ENCODE measurements at places on chromosomes 4 and X.
A peak's percentile ranks its signal among the peaks of the same experiment; 100 is the strongest.

- DNase-seq: no peak
These were observed 23.1 kb upstream of the PLK4 start for GRCh38 chr4:127857641-127858040.

GRCh38 chr4:89299153-89299791, 8.3 kb downstream of the GPRIN3 start:
- DNase-seq: no peak

DNA sequence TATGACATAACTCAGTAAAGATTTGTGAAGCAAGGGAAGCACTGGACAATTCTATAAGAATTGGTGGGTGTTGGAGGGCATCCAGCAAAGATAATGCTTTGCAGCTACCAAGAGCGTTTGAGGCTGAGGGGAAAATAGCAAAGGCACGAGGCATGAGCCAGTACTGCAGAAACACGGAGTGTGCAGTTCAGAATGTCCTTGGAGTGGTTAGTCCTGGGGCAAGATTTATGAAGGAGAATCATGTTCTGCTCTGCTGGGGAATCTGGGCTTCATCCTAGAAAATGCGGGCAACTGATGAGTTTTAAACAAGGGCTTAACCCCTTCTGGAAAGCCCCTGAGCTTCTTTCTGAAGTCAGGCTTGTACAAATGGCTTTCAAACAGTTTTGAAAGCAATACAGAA, 452.5 kb downstream of the IL15 start:
- no peak for DNase-seq

DNA sequence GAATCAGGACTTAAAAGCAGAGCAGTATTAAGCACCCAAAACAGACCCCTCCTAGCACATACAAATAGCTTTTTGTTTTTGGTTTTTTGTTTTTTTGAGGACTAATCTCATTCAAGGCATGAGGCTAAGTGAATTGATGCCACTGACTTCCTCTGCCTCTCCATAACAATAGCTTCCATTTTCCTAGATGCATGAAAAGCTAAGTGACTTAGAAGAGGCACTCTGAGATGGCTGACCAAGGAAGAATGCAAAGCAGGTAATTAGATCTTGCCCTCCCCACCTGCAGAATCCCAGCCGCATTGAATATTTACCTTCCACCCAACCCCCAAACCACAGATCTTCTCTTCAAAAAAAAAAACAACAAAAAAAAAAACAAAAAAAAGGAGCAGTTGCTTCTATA, 7.4 kb upstream of the KDR start:
- no peak for DNase-seq

DNA sequence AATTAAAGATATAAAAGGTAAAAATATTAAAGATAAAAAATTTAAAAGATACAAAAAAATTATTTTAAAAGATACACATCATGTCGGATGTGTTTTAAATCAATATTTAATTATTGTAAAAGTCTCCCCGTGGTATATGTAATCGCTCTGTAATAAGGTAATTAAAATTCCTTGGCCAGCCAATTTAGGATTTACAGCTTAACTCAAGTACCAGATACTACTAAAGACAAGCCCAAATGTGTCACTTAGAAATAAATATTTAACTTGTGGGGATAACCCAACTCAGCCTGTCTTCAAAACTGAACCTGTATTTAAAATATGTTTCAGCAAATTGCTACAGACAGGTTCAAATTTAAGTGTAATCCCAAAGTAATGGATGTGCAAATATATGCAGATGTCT, 56.0 kb downstream of the GPR82 start:
- DNase-seq: no peak

DNA sequence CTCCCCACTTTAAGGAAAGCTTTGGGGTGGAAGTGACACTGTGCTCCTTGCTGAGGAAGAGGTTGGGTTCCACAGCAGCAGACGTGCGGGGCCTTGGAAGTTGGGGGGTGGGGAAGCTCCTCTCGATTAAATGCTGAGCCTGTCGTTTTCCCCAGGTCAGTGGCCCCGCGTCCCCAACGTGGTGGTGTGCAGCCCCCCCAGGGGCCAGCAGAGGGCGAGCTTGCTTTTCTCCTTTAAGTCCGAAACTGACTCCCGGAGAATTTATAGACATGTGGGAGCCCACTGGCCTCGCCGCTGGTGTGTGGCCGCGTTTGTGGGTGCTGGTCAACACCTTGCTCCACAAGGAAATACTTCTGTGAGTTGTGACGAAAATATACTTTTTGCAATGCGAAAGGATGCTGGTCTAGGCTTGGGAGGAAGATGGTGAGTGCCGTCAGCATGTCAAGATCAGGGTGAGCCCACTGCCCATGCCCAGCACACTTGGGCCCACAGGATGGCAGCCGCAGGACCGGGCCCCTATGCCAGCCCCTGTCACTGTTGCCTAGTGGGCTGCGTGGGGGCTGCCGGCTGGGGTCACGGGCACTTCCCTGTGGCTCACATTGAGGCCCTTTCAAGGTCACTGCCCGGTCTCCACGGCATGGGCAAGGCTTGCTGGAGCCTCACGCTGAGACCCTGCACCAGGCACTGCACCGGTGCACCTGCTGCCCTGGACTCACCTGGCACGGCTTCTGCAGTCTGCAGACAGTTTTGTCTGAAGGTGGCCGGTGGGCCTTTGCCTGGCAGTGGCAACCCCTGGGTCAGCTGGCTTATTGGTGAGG, 9.4 kb downstream of the UVSSA start:
- peak; percentile 42 for DNase-seq

GRCh38 chr4:183118141-183118540, 19.1 kb downstream of the WWC2 start:
- no peak for DNase-seq

DNA sequence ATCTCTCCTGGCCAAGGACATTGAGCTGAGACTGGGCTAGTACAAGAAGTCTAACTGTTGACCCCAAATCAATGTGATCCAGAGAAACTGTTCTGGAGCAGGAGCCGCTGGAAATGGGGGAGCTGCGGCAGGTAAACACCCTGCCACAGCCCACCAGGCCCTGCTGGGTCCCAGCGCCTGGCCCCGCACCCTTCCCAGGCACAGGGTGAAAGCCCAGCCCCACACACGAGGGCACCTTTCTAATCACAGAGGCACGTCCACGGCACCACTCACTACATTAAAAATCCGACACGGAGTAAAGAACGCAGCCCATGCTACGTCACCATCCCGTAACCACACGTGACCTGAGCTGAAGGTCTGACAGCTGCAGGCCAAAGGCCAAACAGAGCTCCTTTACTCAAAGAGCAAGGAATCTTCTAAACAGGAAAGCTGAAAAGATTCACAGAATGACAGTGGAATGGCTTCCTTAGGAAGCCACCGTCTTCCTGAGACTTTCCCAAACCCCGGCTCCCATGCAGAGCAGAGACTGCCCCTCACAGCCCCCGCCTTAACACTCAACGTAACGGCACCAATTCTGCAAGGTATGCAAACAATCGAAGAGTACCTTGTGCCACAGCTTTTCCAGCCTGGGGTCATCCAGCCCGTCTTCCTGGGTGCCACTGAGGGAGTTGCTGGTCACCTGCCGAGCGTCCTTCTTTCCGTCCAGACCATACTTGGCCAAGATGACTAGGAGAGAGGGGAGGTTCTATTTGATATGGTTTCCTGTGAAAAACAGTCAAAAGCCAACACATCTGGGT, 12.6 kb downstream of the LRPAP1 start:
- DNase-seq: no peak

DNA sequence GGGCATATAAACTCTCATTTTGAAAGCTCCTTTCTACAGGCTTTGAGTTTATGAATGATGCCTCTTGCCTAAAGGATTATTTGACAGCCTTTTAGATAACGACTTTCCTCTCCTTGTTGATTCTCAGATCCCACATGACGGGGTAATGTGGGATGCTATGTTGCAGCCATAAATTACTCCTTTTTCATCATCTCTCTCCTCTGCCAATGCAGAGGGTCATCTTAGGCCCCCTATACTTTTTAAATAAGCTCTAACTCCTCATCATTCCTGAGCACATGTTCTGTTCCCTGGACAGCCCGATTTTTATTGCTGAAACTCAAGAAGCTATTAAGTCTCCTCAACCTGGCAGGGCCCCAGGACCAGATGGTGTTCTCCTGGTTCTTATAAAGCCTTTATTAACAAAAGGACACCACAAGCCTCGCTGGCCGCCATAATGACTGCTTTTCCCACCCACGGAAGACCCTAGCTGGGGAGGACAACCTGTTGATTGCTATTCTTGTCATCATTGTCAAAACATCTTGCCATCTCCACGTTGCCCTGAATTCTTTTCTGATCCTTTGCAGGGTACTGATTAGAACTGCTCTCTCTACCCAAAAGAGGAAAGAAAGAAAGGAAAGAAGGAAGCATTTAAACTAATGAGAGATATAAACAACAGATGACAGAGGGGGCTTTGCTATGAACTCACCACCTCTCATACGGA, 150.7 kb downstream of the DHX15 start:
- no peak for DNase-seq

DNA sequence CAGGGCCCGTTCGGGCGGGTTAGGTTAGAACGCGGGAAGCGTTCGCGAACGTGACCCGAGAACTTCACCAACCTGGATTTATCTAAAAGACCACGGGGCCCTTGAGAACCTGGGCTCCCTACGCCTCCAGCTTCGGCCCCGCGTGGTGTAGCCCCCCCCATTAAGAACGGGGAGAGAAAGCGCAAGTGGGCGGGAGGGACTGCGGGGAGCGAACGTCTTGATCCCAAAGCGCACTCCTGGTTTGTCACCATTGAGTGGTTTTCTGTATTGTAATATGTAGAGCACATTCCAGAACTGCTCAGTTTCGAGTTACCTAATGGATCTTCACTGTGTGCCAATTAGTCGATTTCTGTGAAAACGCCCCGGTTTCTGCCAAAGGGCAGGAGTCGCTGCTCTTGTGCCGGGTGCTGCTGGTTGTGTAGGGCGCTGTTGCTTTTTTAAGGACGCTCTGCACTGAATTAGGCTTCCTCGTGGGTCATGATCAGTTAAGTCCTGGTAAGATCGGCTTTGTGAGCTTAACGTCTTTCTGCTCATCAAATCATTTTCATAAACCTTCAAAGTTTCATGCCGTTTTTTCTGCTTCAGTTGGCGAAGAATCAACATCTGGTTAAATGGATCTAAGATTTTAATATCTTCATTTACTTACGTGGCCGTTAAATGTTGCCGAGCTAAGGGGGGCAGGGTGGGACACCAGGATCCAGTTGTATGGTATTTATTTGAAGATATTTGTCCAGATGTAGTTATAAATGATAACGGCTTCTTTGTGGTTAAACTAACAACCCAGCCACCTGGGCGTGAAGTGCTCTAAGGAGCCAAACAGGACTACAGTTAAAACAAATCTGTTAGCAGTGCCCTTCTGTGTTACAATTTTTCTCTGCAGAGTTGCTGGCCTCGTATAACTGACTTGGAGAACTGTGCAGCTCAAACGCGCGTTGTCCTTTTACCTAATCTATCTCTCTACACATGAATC, 809 bp downstream of the MND1 start:
- peak; percentile 25 for DNase-seq

DNA sequence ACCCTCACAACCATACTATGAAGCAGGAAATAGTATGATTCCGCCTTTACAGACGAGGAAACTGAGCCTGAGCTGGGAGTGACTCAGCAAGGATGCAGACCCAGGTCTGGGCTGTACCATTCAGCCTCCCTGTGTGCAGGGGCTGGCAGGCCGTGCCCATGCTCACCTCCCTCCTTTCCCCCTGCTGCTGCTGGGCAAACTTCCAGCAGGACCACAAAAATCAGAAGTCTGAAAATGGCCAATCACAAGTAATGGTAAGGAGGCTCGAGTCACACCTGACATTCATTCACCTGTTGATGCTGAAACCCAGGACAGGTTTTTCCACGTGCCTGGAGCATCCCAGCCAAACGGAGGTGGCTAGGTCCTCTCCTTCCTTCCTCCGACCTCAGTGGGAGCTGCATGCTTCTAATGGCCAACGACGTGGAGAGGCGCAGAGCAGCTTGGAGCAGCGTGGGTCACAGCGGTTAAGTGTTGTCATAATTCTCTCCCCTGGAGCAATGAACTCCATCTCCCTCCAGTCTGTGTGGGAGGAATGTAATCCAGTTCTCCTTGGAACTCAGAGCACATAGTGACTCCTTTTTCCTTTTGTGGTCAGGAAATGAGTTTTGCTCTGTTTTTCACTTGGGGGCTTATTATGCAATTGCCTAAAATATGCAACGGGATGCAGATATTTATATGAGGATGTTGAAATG, 371.7 kb downstream of the BCOR start:
- DNase-seq: no peak

- DNase-seq: no peak
These were observed at the start of gene APLN for GRCh38 chrX:129654652-129655546. Gene APLN (minus strand): TSS chrX:129654956. CDS start chrX:129654630, 326 bp downstream.

DNA sequence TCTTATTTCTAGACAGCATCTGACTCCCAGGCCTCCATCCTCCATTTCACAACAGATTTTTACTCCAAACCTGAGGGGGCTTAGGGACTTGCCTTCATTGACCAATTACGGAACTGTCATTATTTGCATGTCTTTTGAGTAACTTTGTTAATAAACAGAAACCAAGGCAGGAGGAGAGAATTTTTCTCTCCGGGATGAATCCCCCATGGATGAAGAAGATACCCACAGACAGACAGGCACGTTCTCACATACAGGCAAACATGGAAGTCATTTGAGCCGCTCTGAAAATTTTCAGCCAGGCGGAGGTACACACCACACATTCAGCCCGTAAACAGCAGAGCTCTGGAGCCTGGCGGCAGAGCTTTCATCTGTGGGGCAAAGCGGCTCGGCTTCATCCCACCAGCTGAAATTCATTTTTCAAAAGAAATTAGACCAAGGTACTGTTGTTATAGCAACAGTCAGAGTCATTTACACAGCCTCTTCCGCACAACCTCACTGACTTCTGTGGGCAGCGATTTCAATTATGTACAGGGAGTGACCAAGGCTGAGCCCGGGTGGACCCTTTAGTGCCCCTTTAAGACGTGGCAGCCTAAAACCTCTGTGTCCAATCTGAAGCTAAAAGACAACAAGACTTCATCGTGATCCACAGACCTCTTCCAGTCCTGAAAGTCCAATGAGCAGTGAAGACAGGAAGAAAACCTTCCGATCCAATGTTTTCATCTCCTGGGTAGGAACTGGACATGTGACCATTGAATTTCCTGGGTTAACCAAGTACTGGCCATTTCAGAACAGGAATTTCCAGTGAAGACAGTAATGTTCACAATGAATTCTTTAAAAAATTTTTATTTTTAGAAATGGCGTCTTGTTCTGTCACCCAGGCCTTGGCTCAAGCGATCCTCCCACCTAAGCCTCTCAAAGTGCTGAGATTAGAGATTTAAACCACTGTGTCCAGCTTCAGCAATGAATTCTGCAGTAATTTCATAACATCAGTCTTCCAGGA, 237.0 kb downstream of the MGST2 start:
- no peak for DNase-seq

GRCh38 chrX:7390441-7390840, 242.5 kb upstream of the PUDP start:
- DNase-seq: no peak

- DNase-seq: no peak
These were observed 47.8 kb downstream of the MAP7D3 start for GRCh38 chrX:136203438-136203837.

GRCh38 chrX:15465347-15465746, 27.8 kb downstream of the PIR start:
- no peak for DNase-seq

Measured in T-helper 9 cell (primary cell).